SW 1271 (cell line): ENCODE measurements at places on chromosomes 12 and 14.
A peak's percentile ranks its signal among the peaks of the same experiment; 100 is the strongest.

- no peak for DNase-seq
Measured at GRCh38 chr12:83432176-83432719, 745.5 kb downstream of the TMTC2 start.

DNA sequence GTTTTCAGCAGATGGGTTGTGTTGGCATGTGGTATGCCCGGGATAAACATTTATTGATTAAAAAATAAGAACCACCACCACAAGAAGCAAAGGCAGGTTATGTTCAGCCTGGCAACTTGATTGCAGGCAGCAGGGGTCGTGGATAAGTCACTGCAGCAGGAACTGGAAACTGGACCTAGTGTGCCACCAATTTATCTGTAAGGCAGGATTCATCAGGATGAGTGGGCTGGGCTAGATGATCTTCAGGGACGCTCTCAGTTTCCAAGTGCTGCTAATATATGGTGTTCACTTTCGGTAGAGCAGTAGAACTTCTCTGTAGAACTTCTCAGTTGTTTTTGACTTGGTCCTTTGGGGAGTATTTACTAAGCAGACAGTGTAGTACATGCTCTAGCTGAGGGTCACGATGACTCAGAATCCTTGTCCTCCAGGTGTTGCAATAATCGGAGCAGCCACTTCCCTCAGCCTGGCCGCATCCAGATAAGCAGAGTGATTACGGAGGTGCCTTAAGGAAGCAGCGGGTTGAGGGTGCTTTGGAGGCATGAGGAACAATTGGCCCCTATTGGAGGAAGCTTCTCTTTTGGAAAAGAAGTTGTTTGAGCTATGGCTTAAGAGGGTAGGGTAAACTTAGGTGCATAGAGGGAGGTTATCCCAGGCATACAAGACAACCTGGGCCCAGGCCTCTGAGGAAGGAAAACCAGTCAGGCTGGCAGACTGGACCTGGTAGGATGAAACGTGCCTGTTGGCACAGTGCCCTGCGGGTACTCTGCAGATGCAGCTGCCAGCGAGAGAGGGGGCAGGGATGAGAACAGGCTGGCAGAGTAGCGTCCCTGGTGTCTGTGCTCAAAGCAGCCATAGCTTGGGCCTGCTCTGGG lies 104.0 kb downstream of the GPR135 start:
- peak; percentile 60 for DNase-seq

GRCh38 chr14:23544511-23545447 lies 6.8 kb downstream of the ZFHX2 start:
- DNase-seq, result no peak

GRCh38 chr12:11158885-11159444 lies 12.0 kb upstream of the SMIM10L1 start:
- no peak for DNase-seq

GRCh38 chr14:51462706-51463105 lies 189.0 kb upstream of the FRMD6 start:
- DNase-seq, result no peak

- DNase-seq, result no peak
Measured at GRCh38 chr12:4112290-4112689, 161.3 kb upstream of the CCND2 start.

- no peak for DNase-seq
Measured at GRCh38 chr12:12964255-12964654, 12.3 kb upstream of the GPRC5D start.

GRCh38 chr14:56422703-56423213 lies 156.8 kb upstream of the TMEM260 start:
- DNase-seq, result no peak

- no peak for DNase-seq
Measured at GRCh38 chr12:132131952-132132351, 12.2 kb downstream of the DDX51 start.
